ENCODE measurements at places on chromosomes 11 and 22. TPM values are rescaled to one million over a fixed set of nuclear protein-coding genes. Genes with fewer than 3 reads are reported as not detected.

GRCh38 chr11:17972987-17973386 is 39.9 kb downstream of the SERGEF start:
- DNase-seq, result no peak

DNA sequence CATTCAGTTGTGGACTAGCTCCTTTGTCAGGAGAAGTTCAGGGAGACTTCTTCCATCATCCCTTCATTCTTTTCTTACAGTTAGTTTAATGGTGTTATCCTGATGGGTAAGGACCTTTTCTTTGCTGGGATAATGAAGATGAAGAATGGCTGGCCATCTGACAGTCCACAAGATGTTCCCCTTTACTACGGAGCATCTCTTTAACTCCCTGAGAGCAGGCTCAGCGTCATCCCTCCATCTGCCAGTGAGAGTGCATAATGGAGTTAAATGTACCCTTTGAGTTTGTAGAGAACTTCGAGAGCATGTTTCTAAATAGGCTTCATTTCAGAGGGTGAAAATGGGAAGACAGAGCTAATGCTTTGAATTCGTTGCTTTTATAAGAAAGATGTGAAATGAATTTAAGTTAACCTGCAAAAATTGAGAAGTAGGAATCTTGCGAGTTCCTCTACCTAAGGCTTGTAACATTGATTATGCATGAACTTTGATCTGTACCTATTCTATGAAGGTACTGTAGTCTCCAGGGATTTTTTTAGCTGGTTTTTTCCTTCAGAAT is 1.7 kb downstream of the EP300 start:
- peak; percentile 16 for DNase-seq

Gene SYNGR1
- 4.4 TPM for total RNA-seq

- peak; percentile 50 for DNase-seq
Observed at GRCh38 chr22:21972293-21972779, 10.3 kb downstream of the TOP3B start.

- no peak for DNase-seq
Observed at GRCh38 chr11:44519989-44520737, 45.3 kb upstream of the CD82 start.

- DNase-seq, result no peak
Observed at GRCh38 chr22:23767303-23767672, 484 bp downstream of the CHCHD10 start.

- DNase-seq, result no peak
Observed at GRCh38 chr11:104694259-104695064, 203.8 kb downstream of the CASP12 start.

Gene HEPHL1
- total RNA-seq, result not detected

Gene CHRM1
- total RNA-seq, result not detected

DNA sequence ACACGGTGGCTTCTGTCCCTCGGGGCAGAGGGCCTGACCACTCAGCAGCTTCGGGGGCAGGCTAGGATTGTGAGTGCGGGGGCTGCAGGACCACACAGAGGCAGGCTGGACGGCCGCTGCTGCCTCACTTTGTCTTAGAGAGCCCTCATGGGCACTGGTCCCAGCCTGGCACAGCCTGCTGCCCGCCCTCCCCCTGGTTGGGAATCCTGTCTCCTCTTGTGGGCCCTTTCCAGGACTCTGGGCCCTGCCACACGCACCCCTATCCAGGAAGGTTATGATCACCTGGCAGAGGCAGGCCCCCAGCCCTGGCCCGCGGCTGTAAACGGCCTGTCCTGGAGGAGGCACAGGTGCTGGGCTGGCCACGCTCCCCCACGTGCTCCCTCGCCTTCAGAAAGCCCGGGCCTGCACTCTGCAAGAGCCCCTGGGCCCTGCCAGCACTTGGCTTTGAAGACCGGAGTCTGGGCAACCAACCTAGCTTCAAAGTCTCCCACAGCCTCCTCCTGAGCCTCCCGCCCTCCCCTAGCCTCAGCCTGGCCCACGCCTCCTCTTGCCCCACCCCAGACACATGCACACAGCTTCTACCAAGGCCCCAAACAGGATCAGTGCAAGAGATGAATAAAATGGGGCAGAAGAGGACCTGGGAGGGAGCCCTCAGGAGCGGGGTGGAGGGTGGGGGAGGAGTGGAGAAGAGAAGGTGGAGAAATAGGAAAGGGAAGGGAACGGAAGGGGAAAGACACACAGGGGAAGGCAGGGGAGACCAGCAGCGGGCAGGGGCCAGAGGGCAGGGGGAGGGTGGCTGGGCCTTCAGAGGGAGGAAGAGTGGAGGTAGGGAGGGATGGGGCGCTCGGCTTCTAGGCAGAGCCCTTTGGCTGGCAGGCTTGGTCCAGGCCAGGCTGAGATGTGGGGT is 31.0 kb downstream of the SYT7 start:
- DNase-seq, result no peak

Gene NXPE1
- total RNA-seq, result not detected
